ENCODE measurements at places on chromosomes 1 and 21.

- DNase-seq = no peak
These were observed 60.4 kb upstream of the PSEN2 start for GRCh38 chr1:226809785-226810571.

DNA sequence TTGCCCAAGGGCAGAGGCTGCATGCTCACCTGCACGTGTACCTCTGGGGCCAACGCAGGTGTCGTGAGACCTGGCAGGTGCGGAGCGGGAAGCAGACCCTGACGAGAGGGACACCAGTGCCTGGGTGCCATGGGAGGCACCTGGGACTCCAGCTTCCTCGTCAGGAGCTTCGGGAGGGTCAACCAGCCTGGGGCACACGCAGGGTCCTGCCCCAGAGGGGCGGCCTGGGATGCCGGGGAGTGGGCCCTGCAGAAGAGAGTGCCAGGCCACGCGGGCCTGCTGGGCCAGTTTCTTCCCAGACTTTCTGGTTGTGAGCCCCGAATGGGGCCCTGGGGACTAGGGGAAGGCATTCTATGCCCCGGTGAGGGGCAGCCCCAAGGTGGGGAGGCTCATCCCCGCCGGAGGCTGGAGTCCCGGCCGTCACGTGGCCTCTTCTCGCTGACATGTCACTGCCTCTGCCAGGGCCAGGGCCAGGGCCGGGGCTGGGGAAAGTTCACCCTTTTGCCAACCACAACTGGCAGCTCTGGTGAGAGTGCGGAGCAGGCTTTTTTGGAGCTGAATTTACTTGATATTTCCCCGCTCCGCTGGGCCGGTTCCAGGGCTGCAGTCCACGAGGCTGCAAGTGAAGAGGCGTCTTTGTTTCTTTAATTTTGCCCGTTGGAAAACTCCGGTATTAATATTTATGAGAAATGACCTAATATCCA is 38.5 kb upstream of the ACTRT2 start:
- DNase-seq = no peak

GRCh38 chr1:44316231-44316759 is 38.8 kb downstream of the ERI3 start:
- DNase-seq = no peak

GRCh38 chr1:247104965-247105364 is 809 bp upstream of the ZNF669 start:
- DNase-seq = no peak

DNA sequence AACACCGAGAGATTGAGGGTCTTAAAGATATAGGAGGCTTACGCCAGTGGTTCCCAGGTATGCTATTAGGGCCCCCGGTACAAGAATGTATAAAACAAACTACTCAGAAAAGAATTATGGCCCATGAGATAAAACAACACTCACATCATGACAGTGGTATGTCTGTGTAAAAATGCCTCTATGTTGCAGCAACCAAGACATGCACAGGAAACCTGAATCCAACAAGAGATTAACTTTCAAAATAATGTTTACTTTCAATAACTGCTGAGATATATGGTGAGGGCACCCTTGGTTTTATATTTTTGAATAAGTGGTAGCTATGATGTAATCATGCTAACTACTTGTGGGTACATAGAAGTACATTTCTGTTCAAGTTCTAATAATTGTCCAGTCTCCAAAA is 74.9 kb downstream of the PUM1 start:
- no peak for DNase-seq

DNA sequence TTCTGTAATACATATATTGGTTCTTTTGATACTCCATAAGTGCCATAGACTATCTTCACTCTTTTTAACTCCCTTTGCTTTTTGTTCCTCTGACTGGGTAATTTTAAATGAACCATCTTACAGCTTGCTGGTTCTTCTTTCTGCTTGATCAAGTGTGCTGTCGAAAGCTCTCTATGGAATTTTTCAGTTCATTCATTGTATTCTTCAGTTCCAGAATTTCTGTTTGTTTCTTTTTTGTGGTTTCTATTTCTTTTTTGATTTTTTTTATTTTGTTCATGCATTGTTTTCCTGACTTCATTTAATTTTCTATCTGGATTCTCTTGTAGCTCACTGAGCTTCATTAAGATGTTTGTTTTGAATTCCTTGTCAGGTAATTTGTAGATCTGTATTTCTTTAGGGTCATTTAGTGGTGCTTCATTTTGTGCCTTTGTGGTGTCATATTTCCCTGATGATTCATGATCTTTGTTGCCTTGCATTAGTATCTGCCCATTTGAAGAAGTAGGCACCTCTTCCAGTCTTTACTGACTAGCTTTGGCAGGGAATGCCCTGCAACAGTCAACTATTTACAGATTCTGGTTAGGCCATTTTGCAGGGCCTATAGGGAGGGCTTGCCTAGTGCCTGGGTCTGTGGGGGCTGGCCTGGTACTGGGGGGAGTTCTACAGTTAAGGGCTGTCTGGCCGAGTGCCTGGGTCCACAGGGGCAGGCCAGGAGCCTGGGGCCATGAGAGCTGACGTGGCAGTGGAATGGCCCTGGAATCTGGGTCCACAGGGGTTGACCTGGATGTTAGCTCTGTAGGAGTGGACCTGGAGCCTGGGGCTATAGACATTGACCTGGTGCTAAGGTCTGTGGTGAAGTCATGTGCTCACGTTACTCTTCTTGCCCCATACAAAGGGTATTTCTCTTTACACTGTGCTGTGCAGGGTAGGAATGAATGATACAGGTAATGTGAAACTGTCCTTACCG is 89.7 kb downstream of the MAGI3 start:
- no peak for DNase-seq

DNA sequence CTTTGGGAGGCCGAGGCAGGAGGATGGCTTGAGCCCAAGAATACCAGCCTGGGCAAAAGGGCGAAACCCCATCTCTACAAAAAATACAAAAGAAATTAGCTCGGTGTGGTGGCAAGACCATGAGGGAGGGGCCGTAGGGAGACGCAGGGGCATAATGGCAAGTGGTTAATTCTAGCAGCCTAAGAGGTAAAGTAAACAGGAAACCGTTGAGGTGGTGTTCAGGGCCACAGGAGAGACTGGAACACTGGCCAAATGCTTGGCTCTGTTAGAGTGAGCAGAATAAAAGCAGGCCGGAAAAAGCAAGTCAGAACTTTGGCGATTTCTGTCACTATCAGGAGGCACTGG is 89.2 kb downstream of the RIPK4 start:
- DNase-seq = no peak

DNA sequence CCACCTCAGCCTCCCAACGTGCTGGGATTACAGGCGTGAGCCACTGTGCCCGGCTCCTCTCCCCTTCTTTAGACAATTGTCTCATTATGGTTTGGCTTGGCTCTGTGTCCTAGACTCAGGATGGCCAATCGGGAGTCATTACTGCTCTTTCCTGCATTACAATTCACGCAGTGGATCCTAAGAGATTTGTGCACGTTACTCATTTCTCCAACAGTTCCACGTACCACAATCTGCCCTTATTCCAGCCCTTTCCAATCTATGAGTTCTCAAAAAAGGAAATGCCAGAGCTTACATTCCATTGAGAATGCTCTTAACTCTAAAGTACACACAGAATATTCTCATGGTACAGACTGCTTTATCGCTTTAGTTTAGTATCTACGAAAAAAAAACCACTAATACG is 357.0 kb downstream of the GPATCH2 start:
- no peak for DNase-seq

DNA sequence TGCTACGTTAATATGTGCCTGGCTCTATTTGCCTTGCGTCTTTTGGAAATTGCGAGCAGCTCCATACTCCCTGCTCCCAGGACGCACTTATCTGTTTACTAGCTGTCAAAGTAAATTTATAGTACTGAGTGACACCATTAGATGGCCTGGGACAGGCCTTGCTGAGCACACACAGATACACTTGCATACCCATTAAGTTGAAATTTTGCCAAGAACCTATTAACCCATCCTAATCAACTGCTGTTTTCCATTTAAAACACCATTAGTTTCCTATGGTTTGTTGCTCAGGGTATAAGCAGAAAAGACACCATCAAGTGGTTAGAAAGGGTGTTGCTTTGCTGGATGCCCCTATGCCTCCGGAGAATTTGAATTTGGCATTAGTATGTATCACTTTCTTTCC is 187.3 kb downstream of the SLC44A5 start:
- DNase-seq = no peak

DNA sequence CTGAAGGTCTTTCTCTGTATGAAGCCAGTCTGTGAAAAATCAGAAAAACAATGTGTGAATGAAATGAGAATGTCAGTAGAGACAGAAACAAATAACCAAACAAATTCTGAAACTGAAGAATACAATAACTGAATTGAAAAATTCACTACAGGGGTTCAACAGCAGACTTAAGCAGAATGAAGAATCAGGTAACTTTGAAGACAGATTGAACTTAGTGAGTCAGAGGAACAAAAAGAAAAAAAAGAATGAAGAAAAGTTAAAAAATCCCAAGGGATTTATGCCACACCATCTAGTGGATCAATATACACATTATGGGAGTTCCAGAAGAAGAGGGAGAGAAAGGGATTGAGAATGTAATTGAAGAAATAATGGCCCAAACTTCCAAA is 14.6 kb downstream of the ZNF691 start:
- no peak for DNase-seq

DNA sequence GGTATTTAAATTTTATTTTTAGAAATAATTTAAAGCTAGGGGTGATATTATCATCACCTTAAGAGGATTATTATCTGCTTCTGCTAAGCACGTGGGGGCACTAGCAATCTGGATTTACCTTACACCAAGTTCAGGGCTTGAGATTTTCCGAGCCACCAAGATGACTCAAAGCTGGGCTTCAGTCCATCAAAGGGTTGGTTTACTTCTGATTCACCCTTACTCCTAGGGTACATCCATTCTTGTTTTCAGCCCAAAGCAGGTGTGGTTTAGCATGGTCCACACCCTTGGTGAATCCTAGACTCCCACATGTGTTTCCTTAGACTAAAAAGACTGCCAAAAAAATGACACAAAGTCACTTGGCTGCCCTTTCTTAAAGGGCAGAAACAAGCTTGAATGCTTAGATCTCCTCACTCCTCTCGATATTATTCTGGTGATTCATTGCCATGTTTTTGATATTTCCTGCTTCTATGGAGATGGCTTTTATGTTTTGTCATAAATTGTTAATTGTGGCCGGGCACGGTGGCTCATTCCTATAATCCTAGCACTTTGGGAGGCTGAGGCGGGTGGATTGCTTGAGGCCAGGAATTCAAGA is 9.8 kb upstream of the PRSS38 start:
- no peak for DNase-seq

GRCh38 chr21:34540206-34540605 is 28.2 kb upstream of the KCNE1 start:
- no peak for DNase-seq

- DNase-seq = no peak
These were observed 47.6 kb downstream of the LACTBL1 start for GRCh38 chr1:22925111-22925510.

GRCh38 chr1:87370544-87370943 is 41.9 kb downstream of the LMO4 start:
- DNase-seq = no peak

GRCh38 chr1:225771661-225772322 is 5.8 kb upstream of the SRP9 start:
- DNase-seq = no peak

- no peak for DNase-seq
These were observed 18.4 kb downstream of the MIIP start for GRCh38 chr1:12037486-12038355.

DNA sequence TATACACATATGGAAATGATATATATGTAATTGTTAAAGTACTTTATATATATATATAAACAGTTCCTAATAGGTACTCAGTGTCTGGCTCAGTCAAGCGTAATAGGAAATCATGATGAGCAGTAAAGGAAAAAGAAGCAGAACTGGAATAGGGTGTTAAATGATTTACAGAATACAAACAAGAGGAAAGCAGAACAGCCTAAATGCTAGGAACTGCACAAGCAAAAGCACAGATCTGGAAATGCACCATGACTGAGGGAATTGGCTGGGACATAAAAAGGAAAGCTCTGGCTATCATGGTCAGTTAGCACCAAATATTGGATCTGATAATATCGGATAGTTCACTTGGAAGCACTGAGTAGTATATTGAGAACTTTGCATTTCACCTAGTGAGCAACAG is 51.8 kb downstream of the SLC44A5 start:
- DNase-seq = no peak

DNA sequence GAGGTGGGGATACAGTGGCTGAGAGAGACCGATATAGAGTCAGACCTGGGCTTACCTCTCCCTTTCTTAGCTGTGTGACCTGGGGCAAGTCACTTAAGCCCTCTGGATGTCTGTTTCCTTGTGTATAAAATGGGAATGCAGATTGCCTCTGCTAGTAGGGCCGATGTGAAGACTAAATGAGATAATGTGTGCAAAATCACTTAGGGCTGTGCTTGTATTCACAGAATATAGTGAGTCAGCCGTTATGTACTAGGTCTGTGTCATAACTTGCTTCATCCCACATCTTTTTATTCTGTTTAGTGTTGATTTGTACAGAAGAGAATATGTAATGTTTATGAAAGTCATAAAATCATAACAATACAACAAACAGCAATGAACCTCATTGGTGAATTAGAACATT is 56.0 kb downstream of the PTPRU start:
- no peak for DNase-seq

DNA sequence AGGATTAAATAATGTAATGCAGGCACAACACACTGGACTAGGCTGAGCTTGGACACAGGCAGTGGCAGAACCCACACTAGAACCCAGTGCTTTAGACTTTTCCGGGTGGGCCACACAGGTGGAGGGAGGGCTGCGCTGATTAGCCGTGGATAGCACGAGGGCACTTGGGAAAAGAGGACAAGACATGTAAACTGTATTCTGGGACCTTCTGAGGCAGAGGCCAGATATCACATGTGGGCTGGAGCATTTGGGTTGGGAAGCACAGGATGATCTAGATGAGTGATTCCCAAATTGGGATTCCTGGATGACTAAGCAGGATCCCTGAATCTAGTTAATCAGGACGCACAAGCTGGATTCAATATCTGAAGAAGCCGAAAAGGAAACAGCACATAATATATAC is 20.3 kb upstream of the A3GALT2 start:
- DNase-seq = no peak

GRCh38 chr1:116806245-116806644 is 52.0 kb downstream of the CD2 start:
- DNase-seq = peak; percentile 30

DNA sequence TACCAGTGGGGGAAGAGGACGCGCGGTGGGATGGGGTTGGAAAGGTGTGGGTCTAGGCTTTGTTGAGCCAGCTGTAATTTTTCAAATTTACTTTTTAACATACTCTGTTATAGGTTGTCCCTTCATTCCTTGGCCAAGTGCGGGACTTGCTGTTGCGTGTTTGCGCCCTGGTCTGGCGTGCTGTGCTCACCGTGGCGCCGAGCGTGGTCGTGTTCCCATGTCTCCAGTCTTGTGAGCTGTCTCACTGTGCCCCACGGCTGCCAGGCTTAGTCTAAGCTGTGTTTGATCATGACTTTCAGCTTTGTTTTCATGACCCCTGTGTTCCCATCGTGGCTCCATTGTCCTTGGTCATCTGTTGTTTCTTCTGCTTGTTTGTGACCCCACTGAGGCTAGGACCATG is 26.0 kb downstream of the TRAPPC10 start:
- no peak for DNase-seq

Measured in stimulated activated CD8-positive, alpha-beta memory T cell treated with anti-CD3 and anti-CD28 coated beads, Interleukin-15, amount 100 ng/mL, for 4 hours (primary cell).